ENCODE measurements at places on chromosomes 6 and 20.

- DNase-seq, result no peak
Measured at GRCh38 chr6:70985156-70985555, 28.3 kb upstream of the B3GAT2 start.

DNA sequence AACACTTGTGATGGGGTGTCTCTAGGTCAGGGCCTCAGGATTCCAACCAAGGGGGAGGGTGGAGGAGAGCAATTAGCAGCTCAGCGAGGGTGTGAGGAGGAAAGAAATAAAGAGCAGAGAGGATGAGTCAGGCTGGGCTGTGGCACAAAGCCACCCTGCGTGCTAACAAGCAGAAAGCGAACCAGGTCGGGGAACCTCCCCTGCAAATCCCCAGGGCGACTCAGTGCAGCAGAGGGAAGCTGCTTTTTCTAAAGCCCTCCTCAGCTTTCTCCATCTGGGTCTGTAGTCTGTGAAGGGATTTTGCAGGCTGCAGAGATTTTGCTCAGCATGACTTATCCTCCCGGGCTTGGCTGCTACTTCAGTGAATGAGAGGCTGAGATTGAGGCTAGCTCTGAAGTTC lies 6.6 kb upstream of the SPO11 start:
- no peak for DNase-seq

DNA sequence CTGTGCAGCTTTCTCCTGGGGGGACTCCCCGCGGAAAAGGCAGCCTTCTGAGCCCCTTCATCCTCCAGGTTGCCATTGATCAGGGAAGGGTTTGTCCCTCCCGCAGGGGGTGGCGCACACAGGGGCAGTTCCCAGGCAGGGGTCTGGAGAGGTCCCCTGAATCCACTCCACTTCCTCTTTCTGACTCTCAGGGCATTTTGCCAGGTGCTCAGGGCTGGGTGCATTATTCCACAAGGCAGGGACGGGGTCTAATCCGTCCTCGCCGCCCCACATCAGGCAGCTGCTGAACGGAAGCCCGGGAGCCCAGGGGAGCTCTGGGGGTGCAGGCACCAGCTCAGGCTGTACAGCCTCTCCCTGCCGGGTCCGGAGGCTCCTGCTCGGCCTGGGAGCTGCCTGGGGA lies 180.9 kb downstream of the TTLL2 start:
- DNase-seq, result no peak

GRCh38 chr6:44029444-44030185 lies 97.6 kb downstream of the MRPL14 start:
- no peak for DNase-seq

- peak; percentile 64 for DNase-seq
Measured at GRCh38 chr6:17281100-17281496, at the start of gene RBM24. Gene RBM24 (plus strand): TSS chr6:17281361. CDS start chr6:17281582, 221 bp downstream.

DNA sequence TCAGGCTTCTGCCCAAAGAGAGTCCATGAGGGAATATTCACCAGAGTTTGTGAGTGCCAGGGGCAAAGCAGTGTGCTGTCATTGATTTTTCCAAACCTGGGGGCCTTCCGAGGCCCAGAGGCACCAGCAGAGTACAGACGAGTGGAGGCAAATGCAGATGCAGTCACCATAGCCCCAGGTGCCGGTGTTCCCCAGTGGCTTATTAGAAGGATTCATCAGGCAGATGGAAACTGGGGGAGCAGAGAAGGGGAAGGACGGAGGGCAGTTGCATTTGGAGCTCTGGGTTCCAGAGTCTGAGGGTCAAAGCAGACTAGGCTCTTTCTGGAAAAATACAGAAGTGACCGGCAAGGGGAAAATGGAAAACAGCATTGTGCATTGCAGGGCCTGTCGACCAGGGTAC lies 184.2 kb downstream of the ANKRD60 start:
- DNase-seq, result no peak

DNA sequence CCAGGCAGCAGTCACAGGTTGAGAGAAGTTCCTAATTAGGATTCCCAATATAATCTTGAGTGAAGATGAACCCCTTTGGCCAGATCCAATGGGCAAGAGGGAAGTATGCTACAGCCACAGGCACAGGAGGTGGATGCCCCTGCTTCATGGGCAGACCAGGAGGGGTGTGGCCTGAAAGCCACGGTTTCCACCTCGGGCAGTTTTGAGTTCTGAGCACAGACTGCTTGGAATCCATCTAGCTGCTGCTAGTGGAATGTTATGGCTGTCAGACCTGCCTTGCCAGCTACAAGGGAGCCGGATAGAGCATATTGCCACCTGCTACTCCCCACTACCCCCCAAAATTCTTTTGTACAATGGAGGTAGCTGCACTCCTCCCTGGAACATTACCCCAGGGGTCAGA lies 672.9 kb downstream of the HACE1 start:
- no peak for DNase-seq

GRCh38 chr6:39804466-39805065 lies 12.4 kb downstream of the DAAM2 start:
- DNase-seq, result no peak

DNA sequence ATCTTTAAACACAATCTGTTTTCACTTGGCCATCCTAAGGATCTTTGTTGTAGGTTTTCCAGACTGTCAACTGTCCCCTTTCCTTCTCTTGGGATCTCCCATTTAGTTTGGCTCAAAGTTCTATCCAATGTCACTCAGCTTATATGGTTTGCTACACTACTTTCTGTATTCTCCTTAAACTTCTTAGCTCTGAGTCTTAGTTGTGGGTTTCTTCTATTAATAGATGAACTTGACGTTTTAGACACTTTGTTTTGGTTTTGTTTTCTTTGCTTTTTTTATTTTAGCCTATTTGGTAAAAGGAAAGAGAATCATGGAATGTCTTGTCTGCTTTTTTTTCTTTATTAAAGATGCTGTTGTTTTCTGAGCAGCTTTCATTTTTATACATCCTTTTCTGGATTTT lies 11.4 kb downstream of the RMND1 start:
- no peak for DNase-seq

DNA sequence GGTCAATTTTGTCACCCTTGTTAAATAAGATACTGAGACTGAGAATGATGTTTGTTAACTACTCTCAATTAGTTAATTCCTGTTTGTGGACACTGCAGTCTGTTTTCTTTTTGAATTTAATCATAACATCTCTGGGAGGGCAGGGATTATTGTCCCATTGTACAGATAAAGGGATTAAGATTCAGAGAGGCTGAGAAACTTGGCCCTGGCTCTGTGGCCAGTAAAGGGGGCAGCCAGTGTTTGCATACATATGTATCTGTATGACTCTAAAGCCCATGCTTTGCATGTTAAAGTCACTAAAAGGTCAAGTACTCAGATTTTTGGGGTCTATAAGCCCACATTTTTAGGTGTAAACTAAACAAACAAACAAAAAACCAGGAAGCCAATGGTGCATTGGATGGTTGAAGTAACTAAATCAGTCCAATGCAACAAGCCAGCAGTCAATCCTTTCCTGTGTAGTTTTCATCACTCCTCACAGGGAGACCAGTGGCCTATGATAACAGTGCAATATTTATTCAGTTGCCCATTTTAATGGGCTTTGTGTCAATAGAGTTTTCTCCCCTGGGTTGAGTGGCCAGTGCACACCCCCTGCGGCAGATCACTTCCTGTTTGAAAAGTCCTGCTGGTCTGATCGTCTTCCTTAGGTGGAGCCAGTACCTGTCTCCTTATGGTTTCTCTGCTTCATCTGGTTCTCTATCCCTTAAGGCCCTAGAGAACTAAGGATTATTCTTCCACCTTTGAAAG lies 106.7 kb downstream of the SLX4IP start:
- DNase-seq, result no peak

Data from stimulated activated CD8-positive, alpha-beta memory T cell treated with anti-CD3 and anti-CD28 coated beads, Interleukin-4, amount 100 ng/mL, for 48 hours (primary cell).